Lower leg skin (tissue), 4 donors: ENCODE measurements at places on chromosomes 13 and 19.
A peak's percentile ranks its signal among the peaks of the same experiment; 100 is the strongest.

DNA sequence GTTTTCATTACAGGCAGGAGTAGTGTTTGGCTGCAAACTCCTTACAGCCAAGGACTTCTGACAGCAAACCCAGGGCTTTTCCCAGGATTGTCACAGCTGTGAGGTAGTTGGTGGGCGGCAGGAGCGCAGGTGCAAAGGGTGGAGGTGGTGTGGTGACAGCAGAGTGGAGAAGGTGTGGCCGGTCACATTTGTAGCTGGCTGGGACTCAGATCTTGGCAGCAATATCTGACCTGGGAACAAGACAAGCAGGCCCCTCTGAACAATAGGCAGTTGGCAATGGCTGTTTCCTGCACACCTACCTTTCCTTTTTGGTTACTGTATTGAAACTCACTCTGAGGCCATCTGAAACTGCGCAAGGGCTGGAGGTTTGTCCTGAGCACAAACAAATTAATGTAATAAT, 327.3 kb downstream of the COG6 start:
- no peak for DNase-seq

DNA sequence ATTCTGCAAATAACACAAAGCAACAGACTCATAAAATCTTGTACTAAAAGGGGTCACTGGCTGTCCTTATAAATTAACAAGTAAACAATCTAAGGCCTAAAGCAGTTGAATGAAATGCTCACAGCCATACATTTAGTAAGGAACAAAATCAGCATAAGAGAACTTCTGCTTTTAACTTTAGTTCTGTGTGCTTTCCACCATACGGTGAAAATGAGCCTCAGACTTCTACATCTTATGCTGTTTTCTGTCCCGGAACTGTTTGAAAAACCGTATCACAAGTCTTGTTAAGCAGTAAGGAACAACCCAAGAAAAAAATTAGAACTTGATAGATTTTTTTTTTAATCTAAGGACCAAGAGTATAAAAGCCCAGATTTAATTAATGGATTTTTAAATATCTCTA, 549.1 kb upstream of the MIR17HG start:
- no peak for DNase-seq

- no peak for DNase-seq
These were observed 19.7 kb downstream of the KLHL26 start for GRCh38 chr19:18656337-18657086.

GRCh38 chr13:29435125-29435911, 160.2 kb downstream of the SLC7A1 start:
- DNase-seq, result no peak

GRCh38 chr19:49339301-49340068, 4.3 kb downstream of the CD37 start:
- DNase-seq, result peak; percentile 85

- DNase-seq, result no peak
These were observed at the start of gene ING1 for GRCh38 chr13:110713642-110713952. TSS of gene ING1 (plus strand) at chr13:110713700. CDS start at chr13:110714150, 450 bp downstream.

DNA sequence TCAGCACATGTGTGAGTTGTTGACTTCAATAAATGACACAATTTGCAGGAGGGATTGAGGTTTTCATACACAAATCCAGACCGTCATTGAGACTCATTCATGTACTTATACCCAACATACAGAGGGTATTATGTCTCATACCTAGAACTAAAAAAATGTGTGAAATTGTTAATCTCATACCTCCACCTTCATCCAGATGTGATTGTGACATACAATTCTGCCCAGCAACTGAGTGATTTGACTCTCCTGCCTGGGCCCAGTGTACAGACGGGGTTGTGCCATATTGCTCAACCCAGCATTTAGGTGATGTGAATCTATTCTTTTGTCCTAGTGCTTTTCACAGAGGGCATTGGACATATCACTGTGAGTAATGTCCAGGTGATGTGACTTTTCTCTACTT, 12.6 kb upstream of the ZNF681 start:
- DNase-seq, result peak; percentile 40

GRCh38 chr19:42450314-42450934, 7.7 kb upstream of the CXCL17 start:
- DNase-seq, result peak; percentile 83

- no peak for DNase-seq
These were observed 4.0 kb downstream of the ERF start for GRCh38 chr19:42250666-42251531.

GRCh38 chr13:74485757-74486156, 351.6 kb upstream of the KLF12 start:
- no peak for DNase-seq

GRCh38 chr13:73985783-73986182, 148.4 kb downstream of the KLF12 start:
- no peak for DNase-seq

GRCh38 chr13:107753291-107753690, 462.0 kb downstream of the LIG4 start:
- no peak for DNase-seq

- no peak for DNase-seq
These were observed 751 bp upstream of the C19orf84 start for GRCh38 chr19:51391073-51391611.

DNA sequence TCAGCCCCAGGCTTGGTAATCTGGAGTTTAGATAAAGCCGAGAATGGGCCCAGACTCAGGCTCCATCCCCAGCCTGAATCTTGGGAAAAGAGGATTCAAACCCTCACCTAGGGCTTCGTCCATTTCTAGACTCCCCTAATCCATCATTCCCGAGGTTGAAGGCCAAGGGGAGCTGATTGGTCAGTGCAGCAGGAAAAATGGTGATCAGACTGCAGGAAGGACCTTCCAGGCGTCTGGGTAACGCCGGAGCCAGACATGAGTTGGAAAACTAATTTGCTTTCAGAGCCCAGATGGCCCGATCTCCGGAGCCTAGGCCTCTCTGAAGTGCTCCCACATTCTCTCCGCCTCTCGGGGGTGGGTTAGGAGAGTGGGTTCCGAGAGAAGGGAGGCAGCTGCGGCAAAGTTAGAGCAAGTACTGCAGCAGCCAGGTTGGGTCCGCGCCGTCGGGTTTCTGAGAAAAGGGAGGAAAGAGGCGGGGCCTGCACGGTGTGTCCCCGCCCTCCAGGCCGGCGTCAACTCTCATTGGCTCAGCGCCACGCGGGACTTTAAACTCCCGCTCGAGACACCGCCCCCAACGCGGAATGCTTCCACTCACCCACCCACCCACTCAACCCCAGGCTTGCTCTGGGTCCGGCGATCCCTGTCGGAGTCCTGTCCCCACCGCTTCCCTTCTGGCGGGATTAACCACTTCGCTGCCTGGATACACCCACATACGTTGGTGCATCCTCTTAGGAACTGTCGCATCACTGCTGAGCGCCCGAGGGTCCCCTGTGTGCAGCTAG, 788 bp upstream of the RTBDN start:
- no peak for DNase-seq

GRCh38 chr13:105462098-105462497, 1073.4 kb downstream of the EFNB2 start:
- DNase-seq, result no peak

DNA sequence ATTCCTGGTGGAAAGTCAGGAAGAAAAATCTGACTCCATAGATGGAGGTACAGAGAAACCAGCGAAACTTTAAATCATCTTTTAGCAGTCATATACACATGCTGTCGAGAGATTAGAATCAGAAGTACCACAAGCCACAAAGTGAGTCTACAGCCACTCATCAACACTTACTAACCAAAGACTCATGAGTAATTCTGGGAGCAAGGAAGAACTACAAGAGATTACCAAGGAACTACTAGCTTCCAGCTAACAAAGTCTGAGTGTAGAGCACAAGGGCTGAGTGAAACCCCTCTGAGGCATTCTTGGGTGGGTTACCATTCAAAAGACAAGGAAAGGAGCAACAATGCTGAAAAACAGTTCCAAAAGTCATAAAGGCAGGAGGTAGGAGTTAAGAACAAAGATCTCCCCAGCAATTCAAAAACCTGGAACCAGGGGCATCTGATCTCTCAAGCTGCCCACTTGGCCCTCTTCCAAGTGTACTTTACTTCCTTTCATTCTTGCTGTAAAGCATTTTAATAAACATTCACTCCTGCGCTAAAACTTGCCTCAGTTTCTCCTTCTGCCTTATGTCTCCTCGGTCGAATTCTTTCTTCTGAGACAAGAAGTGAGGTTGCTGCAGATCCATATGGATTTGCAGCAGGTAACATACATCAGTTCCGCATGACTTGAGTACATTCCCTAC, 13.0 kb downstream of the RBM26 start:
- DNase-seq, result no peak

GRCh38 chr19:9523885-9524474, 14.5 kb downstream of the ZNF426 start:
- no peak for DNase-seq
